ENCODE measurements at places on chromosomes 16 and 17.

GRCh38 chr17:44915321-44915726 lies at the start of gene GFAP:
GFAP (minus strand) TSS chr17:44915500; CDS start chr17:44915486, 14 bp downstream.
- no peak for DNase-seq

GRCh38 chr16:16042076-16042475 lies 92.7 kb downstream of the ABCC1 start:
- DNase-seq: no peak

DNA sequence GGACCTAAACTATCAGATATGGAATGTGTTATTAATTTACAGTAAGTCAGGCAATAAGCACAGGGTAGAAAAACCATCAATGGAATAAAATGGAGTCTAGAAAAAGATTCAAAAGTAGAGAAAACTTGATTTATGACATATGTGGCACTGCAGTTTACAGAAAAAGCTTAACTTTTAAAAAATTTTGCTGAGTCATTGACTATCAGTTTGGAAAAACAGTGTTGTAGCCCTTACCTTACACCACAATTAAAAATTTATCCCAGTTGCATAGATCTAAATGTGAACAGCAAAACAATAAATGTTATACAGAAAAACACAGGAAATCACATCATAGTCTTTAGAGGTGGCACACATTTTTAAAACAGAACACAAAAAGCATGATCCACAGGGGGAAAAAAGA lies 108.5 kb downstream of the USP22 start:
- no peak for DNase-seq

DNA sequence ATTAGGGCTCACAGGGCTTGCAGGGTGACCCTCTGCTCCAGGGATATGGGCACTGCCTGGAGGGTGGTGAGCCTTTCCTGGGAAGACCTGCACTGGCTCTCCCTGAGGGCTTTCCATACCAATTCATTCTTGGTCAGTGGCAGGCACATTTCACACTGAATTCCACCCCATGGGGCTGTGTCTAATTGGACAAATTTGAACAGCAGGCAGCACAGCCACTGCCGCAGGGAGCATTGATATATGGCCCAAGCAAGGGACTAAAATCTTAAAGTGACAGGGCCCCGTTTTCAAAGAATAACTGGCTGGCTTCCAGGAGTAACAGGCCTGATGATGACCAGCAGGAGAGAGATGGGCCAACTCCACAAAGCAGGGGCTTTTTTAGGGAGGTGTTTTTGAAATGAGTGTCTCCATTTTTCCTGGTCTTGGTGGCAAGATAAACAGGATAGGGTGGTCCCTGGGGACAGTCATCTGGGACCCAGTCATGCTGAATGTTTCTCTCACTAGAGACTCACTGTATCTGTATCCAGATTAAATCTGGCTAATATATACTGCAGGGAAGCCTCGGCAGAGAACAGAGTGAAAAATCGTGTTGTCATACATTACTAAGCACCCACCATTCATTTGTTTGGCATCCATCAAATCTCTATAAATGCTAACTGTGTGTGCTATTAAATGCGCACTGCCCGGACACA lies 74.1 kb upstream of the TBX2 start:
- no peak for DNase-seq

GRCh38 chr16:10368969-10369551 lies 16.8 kb upstream of the ATF7IP2 start:
- no peak for DNase-seq

DNA sequence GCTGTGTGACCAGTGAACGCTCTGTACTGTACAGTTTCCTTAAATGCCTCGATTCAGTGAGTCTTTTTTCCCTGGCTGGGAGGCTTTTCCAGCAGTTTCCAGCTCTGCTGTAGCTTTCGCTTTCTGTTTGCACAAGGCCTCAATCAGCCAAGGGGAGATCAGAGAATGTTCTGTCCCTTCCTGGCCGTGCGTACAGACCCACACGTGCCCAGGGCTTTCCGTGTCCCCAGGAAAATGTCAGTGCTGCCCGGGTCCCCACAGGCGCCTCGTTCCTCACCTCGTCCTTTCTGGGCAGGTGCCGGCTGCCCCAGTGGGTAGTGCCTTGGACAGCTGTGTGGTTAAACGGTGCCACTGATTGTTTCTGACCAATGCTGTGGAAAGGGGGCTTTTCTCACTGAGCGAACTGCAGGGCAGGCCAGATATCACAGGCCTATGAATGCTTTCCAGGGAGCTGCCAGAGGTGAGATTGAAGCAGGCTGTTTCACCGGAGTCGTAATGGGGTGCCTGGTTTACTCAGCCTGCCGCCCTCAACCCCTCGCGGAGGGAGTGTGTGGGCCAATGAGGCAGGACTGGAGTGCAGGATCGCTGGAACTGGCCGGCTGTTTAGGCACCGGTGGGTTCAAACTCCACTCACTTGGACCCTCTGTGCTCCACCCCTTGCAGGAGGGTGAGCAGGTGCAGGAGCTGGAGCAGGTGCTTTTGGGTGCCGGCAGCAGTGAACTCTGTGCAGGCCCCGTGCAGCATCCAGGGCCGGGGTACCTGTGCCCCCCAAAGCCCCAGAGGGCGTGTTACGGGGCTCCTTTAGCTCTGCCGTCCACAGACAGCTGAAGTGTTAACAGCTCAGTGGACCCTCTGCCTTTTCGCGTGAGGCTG lies 44.4 kb downstream of the ZNF778 start:
- no peak for DNase-seq

- no peak for DNase-seq
These were observed 706.5 kb downstream of the KCNJ2 start for GRCh38 chr17:70875729-70876310.

- no peak for DNase-seq
These were observed 47.3 kb upstream of the PMFBP1 start for GRCh38 chr16:72219282-72219681.

DNA sequence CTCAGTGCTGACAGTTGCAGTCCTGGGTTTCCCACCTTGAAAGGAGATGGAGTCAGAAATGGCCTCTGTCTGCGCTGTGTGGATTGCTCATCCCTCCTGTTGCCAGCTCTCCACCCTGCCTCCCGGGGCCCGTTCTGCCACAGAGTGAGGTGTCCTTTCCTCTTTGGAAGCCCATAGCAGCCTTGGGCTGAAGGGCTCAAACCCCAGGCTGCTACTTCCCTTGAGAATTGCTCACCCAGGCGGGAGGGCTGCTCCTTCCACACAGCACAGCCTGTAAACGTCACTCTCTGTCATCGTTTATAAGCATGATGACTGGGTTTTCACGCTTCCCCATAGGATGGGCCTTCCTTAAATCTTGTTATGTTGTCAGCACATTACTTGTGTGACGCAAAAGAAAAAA lies 62.7 kb downstream of the FOXK2 start:
- no peak for DNase-seq

GRCh38 chr17:30323262-30323894 lies 10.5 kb downstream of the TMIGD1 start:
- no peak for DNase-seq

DNA sequence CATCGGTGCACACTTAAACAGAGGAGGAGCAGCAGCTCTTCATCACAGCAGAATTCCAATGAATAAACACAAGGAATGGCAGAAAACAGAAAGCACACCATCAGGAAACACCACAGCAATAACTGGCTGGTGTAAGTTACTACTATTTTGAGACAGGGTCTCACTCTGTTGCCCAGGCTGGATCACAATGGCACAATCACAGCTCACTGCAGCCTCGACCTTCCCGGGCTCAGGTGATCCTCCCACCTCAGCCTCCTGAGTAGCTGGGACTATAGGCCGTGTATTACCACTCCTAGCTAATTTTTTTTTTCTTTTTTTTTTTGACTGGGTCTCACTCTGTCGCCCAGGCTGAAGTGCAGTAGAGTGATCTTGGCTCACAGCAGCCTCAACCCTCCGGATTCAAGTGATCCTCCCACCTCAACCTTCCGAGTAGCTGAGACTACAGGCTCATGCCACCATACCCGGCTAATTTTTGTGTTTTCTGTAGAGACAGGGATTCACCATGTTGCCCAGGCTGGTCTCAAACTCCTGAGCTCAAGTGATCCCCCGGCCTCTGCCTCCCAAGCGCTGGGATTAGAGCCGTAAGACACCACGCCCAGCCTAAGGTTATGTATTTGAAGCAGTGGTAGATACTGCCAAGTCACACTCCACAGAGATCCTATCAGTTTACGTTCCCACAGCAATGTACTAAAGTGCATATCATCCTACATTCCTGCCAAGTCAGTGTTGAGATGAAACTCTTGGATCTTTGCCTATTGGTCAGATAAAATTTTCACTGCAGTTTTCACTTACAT lies 20.7 kb downstream of the TRAP1 start:
- no peak for DNase-seq

DNA sequence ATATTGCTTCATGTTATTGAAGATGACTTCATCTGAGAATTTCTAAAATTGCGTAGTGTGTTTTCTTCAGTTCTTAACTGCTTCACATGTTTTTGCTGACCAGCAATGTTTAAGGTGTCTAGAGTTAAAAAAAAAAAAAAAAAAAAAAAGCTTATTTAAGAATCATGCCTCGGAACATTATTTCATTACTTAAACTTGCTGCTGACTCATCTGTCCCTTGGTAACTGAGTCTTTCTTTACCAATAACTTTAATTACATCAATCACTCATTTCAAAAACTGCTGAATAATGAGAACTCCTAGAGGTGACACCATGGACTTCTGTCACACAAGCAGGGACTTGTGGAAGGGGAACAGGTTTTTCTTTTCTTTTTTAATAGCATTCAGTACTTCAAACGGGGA lies 16.2 kb downstream of the IRX5 start:
- DNase-seq: no peak

DNA sequence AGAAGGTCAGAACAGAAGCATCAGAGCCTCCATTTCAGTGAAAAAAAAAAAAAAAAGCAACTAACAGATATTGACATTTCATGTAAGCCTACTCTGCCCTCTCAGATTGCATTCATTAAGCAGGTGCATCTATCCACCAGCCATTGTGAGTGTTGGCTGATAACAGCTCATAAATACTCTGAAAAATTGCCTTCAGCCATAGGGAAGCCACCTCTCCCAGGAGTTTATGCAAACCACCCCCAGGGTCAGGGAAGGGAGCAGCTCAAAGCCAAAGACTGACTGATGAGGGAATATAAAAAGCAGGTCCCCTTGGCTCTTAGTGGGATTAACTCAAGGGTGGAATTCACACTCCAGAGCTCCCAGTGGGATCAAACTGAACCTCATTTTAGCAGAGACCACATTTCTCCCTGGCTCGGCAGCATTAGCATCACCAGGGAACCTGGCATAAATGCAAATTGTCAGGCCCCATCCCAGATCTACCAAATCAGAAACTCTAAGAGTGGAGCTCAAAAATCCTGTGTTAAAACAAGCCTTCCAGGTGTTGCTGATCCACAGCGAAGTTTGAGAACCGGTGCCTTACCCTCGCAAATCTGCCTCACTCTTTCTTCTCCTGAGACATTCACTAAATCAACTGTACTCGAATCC lies 14.2 kb downstream of the APOH start:
- no peak for DNase-seq

- DNase-seq: no peak
These were observed 604 bp downstream of the HS3ST3B1 start for GRCh38 chr17:14301279-14302090.

Measured in cerebellar nuclear complex (tissue), 1 donor.